Testis (tissue), 5 donors: ENCODE measurements at places on chromosomes 2 and 18. TPM values are rescaled to one million over a fixed set of nuclear protein-coding genes. Genes with fewer than 3 reads are reported as not detected.

The METTL21A gene
- 14.6 TPM for polyA plus RNA-seq

The KCNJ3 gene
- 0.30 TPM for polyA plus RNA-seq

The HOXD8 gene
- 36.6 TPM for polyA plus RNA-seq

The FBXO48 gene
- 1.7 TPM for polyA plus RNA-seq
